ENCODE measurements at places on chromosomes 16 and 17.

DNA sequence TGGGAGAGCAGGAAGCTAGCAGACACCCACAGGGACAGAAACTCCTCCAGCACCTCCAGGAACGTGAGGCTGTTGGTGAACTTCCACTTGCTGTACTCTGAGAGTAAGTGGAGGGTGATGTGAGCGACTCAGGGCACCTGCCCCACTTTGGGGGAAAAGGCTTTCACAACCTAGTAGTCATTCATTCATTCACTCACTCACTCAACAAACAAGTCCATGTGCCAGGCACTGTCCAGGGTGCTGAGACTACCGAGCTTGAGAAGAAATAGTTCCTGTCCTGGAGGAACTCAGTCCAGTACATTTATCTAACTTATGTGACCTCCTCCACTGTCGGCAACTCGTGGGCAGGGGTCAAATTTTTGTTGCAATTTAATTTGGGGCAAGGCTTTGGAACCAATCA lies 26.6 kb downstream of the LGALS9 start:
- DNase-seq = no peak

DNA sequence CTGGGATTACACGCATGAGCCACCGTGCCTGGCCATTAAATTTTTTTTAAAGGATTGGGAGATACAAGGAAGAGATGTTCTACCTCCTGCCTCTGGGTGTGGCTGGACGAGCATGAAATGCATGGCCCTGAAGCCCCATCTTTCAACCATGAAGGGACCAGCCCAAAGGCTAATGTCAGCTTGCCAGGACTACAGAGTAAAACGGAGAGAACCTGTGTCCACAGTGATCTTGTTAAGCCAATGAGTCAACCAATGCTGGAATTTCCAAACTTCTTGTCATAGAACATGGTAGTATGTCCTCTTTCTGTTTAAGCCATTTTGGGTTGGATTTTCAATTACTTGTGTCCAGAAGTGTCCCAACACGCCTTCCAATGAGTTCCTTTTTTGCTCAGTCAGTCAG lies 71.3 kb downstream of the RTN4RL1 start:
- no peak for DNase-seq

- DNase-seq = no peak
These were observed 65.6 kb upstream of the HS3ST4 start for GRCh38 chr16:25626172-25626571.

DNA sequence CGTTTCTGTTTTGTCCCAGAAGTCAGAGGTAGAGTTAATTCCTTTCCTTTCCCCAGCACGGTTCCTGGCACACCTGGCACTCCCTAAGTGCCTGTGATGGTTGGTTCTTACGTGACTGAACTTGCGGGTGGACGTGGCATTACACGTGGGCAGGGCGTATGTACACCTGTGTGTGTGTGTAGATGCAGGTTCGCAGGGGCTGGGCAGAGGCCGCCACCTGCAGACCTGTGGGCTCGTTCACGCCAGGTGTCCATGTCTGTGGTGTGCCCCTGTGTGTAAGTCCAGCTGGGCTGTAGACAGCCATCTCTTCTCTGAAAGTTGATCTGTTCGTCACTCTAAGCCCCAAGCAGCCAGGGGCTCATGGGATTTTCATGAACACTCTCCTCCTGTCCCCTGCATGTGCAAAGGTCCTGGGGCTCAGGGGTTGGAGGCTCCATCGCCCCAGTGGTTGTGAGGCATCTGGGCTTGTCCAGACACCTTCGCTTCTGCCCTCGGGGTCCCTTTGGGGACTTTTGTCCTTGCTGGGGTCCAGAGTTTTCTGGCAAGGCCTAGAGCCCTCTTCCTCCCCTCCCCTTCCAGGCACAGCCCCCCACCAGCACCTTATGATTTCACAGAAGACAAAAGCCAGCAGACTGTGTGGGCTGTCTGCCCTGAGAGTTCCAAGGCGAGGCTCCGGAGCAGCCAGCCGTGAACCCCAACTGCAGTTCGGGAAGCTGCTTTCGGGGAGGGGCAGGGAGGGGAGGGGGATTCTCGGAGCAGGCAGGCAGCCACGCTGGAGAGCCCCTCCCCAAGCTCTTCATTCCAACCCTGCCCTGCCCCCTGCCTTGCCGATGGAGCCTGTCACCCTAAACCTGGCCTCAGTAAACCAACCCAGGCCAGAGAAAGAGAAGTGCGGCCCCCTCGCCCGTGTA lies 5.4 kb upstream of the FSCN2 start:
- DNase-seq = no peak

GRCh38 chr16:2784358-2785100 lies 2.8 kb downstream of the PRSS33 start:
- no peak for DNase-seq

GRCh38 chr17:40467281-40467867 lies 24.1 kb downstream of the IGFBP4 start:
- no peak for DNase-seq

DNA sequence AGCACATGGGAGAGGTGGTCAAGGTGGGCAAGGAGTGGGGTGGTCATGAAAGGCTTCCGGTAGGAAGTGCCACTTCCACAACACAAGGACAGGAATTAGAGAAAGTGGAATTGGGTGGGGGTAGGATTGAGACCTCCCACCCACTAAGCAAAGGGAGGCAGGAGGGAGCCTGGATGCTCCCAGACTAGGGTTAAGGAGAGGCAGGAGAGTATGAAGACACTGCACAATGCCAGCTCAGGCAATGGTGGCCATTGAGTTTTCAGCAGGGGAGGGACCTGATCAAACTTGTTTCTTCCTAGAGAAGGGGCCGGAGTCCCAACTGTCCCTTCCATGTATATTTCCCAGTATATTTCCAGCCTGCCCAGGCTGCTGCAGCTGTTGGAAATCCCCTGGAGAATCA lies 3.1 kb upstream of the RAB11FIP4 start:
- no peak for DNase-seq

GRCh38 chr16:58378401-58378800 lies 13.9 kb upstream of the GINS3 start:
- no peak for DNase-seq

DNA sequence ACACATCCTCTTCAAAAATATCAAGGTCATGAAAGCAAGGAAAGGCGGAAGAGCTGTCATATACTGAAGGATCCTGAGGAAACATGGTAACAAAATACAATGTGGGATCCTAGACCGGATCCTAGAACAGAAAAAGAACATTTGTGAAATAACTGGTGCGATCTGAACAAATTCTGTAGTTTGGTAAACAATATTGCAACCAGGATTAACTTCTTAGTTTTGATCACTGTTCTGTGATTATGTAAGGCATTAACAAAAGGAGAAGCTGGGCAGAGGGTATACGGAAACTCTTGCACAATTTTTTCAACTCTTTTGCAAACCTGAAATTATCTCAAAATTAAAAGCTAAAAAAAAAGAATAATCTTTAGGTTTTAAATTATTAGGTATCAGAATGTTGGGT lies 109.7 kb downstream of the TRIM37 start:
- no peak for DNase-seq

DNA sequence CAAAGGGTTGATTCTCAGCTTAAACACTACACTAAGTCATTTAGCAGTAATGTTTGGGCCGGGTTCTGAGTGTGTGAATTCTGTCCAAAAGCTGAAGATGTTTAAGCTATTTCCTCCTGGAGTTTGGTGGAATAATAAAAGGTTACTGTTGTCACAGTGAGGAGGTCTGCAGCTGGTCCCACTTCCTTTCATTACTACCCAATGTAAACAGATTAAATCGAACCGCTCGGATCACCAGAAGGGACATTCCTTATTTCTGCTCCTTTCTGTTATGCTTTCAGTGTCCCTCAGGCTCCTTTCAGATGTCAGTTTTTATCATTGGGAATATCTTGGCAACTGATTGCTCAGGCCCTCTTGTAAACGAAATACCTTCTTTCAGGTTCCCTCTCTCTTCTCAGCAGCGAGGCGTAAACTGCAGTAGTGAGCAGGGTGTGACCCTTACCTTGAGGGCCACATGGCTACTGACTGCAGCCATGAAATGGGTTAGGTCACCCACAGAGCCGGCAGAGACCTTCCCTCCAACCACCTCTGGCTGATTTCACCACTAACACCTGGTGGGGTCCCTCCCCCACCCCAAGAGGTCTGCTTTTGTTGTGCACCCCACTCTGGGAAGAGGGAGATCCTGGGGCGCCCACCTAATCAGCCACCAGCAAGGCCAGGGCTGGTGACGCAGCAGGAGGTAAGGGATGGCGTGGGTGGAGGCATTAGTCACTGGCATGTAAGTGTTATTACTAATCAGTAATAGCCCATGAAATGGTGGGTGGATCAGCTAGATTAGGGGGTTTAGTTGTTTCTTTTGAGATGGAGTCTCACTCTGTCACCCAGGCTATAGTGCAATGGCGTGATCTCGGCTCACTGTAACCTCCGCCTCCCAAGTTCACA lies 117.6 kb downstream of the VPS53 start:
- DNase-seq = no peak

GRCh38 chr16:88387941-88388627 lies 5.3 kb downstream of the ZNF469 start:
- DNase-seq = no peak

GRCh38 chr17:965311-965989 lies 14.1 kb downstream of the NXN start:
- no peak for DNase-seq

- DNase-seq = no peak
These were observed 403.4 kb downstream of the GRIN2A start for GRCh38 chr16:9778849-9779248.

DNA sequence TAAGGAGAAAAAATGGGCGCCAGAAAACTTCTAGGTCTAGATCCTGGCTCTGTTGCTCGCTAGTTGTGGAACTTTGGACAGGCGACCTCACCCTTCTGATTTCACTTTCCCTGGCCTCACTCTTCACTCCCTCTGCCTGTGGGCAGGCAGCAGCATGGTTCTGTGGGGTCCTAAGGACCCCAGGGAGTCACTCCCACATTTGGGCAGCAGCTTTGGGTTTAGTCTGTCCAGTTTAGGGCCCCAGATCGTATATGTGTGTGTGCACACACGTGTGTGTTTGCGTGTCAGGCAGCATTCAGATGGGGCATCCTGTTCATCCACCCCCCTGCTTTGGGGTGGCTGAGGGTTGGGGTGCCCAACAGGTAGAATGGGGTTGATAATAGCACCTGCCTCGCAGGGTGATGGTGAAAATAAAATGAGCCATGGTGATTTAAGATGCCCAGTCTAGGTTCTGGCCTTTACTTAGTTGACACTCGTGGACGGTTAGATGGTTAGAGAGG lies 102.2 kb downstream of the RAB11FIP4 start:
- no peak for DNase-seq

GRCh38 chr16:55426865-55427484 lies 52.0 kb upstream of the MMP2 start:
- DNase-seq = no peak

DNA sequence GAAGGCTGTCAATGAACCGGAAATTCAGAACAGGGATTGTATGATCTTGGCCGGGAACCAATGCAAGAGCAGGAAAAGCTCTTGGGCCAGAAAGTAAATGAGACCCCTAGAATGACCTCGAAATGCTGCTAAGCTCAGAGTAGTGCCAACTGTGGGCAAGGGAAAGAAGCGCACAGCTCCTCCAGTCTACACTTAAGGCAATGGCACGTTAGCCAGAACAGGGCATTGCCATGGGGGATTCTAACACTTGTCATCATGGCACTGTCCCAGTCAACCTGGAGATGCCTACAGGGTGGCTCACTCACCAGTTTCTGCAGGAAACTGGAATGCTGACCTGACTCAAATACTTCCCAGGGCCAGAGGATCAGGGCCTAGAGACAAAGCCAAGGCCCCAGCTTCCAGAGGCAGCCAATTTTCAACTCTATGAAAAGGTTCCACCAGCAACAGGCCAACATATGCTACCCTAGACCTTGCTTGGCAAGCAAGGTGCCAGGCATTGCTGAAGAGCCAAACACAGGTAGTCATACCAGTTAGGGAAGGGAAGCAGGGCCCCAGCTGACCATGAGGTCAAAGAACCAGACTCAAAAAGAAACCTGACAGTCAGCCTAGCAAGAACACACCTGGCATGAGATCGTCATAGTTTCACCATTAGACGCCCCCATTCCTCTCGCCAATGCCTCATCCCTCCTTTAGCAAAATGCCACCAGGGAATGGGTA lies 34.9 kb downstream of the ARHGAP17 start:
- DNase-seq = no peak

DNA sequence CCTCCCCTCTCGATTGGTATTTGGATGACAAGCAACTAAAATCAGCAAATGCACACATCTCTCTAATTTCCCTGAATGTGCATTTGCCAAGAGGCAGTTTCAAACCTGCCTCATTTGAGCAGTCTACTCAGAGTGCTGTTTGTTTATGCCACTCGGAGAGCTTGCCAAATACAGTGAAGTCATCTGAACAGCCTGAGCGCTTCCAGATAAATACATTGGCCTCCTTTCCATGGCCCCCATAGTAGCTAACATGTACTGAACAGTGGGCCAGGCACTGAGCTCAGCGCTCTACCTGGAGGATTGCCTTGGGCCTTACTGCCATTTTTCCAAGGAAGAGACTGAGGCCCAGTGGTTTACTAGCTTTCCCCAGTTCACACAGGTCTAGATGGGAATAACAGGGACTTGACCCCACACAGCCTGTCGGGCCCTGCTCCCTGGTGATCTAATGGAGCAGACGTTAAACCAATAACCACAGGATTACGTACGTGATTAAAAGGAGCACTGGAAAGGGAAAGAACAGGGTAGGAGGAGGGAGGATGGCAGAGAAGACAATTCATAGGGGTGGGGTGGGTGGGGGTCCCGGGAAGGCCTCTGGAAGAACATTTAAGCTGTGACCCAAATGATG lies 18.7 kb upstream of the ANKRD40CL start:
- DNase-seq = no peak

GRCh38 chr16:81483970-81484595 lies 39.5 kb downstream of the CMIP start:
- no peak for DNase-seq

DNA sequence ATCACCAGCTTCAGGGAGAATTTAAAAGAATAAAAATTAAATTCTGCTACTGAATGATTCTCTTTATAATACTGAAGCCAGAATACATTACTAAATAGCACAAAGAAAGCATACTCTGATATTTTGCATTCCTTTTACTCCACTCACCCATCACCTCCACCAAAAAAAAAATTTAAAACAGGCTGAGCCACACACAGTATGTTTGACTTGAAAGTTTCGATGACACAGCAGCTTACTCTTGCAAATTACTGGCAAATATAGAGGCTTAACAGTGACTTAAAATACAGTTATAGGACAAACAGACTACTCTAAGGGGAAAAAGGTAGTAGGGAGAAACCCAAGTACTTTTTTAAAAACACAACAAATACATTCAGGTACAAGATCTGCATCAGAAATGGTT lies 39.2 kb downstream of the GPATCH8 start:
- DNase-seq = no peak
